ENCODE measurements at places on chromosomes 2 and 18.

DNA sequence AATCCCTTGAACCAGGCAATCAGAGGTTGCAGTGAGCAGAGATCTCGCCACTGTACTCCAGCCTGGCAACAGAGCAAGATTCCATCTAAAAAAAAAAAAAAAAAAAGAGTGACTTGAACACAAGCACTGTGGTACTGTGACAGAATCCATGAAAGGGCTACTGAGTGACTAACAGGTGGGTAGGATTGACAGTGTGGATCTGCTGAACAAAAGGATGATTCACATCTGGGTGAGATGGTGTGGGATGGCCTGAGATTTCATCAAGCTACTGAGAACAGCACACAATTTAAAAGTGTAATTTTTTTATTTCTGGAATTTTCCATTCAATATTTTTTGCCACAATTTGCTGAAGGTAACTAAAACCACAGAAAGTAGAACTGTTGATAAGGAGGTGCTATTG, 13.3 kb upstream of the SP3 start:
- no peak for DNase-seq

GRCh38 chr2:6937157-6937556, 19.9 kb downstream of the RNF144A start:
- no peak for DNase-seq

DNA sequence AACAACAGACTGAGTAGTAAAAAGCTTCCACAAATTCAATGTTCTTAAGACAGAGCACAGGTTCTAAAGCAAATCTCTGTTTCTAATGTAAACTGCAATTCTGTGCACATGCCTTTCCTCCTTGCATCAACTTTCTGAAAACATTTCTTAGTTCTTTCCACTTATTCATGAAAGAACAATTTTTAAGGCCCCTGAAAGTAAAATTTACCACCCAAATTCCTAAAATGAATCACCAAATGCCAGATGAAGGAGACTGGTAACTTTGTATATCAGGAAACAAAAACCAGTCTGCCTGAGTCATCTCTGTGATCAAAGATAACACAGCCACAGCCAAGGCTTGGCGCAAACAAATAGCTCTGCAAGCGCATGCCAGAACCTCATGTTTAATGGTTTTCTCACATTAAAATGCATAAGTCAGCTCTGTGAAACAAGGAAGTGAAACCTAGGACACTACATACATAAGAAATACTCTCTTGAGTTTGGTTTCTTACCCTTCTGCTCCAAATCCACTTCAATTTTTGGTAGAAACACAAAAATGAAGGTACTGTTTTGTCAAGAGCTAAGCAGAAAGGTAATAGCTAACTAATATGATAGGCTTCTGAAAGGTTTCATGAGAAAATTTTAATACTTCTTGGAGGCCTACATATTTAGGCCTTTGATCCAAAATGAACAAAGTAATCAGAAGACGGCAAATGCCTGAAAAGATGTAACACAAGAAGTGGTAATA, 169.4 kb downstream of the THADA start:
- peak; percentile 52 for DNase-seq

DNA sequence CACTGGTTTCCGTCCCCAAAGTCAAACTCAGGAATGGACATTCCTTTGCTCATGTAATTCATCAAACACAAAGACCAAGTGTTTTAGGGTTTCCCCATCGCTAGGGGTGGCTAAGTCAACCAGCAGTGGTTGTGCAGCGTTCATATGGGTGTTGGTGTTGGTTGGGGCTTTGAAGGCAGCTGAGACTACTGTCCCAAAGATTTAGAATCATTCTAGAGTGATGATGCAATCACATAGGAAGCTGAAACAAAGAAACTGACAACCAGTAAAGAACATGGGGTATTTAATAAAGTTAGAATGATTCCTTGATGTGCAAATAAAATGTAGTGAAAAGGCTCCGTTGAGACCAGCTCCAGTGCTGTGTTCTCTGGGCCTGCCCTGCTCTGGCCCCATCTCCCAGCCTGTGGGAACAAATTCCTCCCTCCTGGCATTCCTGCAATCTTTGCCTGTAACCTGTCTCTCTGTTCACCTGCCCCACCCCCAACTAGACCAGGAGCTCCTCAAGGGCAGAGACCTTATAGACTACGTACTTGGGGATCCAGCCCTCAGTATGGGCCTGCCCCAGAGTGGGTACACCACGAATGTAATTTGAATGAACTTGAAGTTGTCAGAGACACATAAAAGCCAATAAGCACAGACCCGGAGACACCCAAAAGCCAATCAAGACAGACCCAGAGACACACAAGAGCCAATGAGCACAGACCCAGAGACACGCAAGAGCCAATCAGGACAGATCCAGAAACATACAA, 191.7 kb upstream of the TWIST2 start:
- no peak for DNase-seq

GRCh38 chr2:31234683-31235503, 941 bp downstream of the EHD3 start:
- DNase-seq: no peak

DNA sequence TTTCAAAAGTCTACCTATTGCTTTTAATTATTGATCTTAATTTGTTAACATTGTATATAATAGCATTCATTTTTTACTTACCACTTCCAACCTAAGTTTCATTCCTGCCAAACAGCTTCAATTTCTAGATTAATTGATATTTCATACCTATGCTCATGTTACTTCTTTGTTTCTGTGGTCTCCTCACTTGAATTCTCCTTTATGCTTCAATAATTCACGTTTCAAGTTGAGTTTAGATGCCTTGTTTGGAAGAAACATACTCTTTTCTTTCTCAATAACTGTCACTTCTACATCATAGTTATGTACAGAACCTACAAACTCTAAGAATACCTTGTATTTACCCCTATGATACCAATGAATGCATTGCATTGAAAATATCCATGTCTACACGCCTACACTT, 862.2 kb upstream of the LRATD1 start:
- DNase-seq: no peak

DNA sequence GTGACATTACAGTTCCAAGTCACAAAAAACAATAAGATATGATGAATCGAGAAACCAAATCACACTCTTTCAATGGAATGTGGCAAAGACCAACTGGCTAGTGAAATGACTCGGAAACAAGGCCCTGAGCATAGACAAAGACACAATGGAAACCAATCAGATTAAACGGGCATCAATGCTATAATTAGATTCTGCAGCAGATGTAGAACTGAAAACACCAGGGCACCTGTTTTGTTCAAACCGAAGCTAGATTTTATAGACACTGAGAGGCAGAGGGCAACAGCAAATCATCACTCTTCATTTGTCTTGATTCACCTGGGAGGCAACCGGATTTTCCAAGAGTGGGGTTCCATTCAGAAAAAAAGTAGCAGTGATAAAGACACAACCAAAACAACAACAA, 92.8 kb upstream of the BARD1 start:
- no peak for DNase-seq

DNA sequence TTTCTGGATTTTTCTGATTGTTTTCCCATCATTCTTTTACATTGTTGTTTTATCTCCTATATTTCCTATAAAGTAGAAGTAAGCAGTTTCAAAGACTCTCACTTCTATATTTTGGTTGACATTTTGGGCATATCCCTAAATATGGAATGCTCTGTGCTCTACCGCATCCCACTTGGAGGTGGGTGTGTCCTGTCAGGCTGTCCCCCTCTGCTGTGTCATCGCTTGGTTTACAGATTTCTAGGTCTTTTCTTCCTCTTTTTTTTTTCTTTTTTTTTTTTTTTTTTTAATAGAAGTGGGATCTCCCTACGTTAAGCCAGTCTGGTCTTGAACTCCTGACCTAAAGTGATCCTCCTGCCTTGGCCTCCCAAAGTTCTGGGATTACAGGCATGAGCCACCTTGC, 13.3 kb downstream of the DGKD start:
- DNase-seq: no peak

GRCh38 chr2:15895615-15896469, 44.5 kb upstream of the MYCN start:
- DNase-seq: no peak

GRCh38 chr2:120680136-120680761, 55.4 kb upstream of the GLI2 start:
- peak; percentile 72 for DNase-seq

- no peak for DNase-seq
Observed at GRCh38 chr2:158529379-158530259, 72.9 kb downstream of the PKP4 start.

GRCh38 chr2:33059471-33060156, 112.9 kb downstream of the LTBP1 start:
- DNase-seq: no peak

DNA sequence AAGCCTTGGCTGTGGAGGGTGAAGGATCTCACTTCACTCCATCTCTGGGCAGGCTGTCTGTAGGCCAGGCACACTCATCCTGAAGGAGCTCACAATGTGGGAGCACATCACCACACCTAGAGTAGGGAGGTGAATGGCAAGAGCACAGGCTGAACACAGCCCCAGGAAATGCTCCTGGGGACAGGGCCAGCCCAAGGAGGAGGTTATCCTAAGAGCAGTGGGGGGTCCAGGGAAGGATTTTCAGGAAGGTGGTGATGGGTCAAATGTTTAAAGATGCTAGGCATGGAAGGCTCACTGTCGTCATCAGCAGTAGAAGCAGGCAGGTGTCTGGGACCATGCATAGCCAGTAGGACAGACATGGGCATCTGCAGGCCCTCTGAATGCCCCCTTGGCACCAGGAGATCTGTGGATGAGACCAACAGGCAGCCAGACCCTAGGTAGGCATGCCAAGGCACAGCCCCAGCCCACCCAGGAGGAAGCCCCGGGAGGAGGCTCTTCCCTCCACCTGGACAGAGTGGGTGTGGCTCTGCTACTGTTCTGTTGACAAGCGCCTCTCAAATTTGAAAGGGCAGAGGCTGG, 91.7 kb upstream of the RAB6C start:
- DNase-seq: no peak

GRCh38 chr18:70506511-70506910, 217.7 kb downstream of the SOCS6 start:
- no peak for DNase-seq

- peak; percentile 84 for DNase-seq
Observed at GRCh38 chr2:64865073-64865830, 123.9 kb upstream of the SLC1A4 start.

DNA sequence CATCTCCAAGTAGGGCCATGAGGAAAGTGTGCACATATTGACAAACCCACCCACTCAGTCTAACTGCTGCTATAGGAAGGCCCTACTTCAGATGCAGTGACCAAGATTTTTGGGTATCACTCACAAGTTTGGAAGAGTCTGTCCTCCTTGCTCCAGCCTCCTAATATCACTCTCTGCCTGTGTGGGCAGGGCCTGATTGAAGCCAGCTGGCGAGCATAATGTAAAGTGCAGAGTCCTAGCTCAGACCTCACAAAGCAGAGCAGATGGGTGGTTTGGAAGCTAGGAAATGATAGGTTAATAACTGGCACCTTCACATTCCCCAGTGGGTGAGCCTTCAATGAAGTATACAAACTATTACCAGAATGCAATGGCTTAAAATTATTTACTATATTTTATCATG, 11.2 kb upstream of the SULT1C3 start:
- no peak for DNase-seq

DNA sequence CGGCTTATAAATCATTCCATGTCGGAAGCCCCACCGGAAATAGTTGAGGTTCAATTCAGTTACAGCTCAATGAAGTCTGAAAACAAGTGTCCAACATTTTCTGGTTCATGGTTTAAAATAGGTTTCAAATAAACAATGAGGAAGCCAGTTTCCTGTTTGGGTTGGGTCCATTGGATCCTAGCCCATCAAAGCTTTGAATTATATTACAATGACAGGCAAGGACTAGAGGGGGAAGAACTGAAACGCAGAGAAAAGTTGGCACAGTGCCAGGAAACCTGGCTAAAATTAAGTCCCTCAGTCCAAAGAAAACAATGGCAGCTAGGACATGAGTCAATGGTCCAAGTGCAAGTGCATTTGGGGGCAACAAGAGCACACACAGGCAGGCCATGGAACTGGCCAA, 32.0 kb downstream of the SLC14A1 start:
- DNase-seq: no peak

- no peak for DNase-seq
Observed at GRCh38 chr2:146642066-146642465, 1202.8 kb upstream of the ACVR2A start.

DNA sequence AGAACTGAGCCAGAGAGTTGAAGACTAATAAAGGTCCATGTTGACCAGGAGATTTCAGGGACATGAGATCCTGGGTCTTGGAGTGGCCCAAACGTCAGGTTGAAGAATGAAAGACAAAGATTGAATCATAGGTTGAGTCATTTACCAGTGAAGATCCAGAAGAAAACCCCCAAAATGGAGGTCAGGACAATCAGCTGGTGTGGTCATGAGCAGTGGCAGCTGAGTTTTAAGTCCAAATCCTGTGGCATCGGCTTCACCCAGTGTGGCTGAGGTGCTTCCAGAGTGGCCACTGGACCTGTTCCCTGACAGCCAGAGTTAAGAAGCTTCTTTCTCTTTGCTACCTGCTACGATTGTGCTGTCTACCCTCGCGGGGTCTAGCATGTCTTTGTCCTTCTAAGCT, 234.0 kb downstream of the BCL2 start:
- no peak for DNase-seq

- DNase-seq: no peak
Observed at GRCh38 chr2:18721038-18721922, 131.9 kb upstream of the NT5C1B start.

DNA sequence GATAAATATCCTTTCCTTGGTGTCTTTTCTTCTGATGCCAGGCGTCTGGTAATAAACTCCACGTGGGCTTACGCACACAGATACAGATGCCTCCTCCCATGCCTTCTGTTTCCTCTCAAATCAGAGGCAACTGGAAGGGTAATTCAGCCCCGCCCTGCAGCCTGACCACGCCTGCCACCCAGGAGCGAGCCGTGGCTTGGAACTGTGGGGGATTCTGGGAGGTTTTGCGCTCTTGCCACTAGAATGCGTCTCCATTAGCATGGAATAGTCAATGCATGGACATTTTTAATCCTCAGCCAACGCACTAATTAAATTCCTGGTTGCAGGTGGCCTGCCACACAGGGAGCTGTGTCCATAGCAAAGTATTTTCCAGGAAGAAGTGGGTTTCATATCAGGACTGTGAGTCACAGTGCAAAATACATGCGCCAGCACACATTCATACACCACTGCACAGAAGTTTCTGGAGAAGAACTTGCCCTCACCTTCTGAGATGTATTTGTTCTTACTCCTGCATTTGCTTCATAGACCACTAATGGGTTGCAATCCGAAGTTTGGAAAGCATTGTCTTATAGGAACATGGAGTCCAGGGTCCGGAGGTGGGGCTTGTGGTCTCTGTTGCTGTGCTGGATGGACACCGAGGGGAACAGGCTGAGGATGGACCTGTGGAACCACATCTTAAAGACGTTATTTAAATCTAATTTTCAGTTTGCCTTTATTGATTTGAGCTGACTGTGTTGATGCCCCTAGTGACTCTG, 151.4 kb downstream of the LDLRAD4 start:
- no peak for DNase-seq

DNA sequence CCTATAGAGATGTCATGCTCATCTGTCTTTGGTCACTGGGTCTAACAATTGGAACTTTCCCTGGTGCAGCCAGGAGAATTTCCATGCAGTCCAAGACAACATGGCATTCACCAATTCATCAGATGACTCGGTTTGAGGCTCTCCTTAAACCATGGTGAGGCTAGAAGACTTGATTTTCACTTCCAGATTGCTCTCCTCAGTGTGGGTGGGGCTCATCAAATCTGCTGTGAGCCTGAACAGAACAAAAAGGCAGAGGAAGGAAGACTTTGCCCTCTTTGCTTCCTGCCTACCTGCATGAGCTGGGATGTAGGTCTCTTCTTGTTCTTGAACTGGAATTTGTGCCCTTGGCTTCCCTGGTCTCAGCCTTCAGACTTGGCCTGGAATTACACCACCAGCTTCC, 203.4 kb upstream of the TRIB2 start:
- DNase-seq: no peak

All from GM19239 (cell line).